ENCODE measurements at places on chromosomes 12 and 14. TPM values are rescaled to one million over a fixed set of nuclear protein-coding genes. Genes with fewer than 3 reads are reported as not detected.

GRCh38 chr14:68088451-68088854 is 268.9 kb downstream of the RAD51B start:
- no peak for DNase-seq

Gene GALNT6
- total RNA-seq = 40.4 TPM

DNA sequence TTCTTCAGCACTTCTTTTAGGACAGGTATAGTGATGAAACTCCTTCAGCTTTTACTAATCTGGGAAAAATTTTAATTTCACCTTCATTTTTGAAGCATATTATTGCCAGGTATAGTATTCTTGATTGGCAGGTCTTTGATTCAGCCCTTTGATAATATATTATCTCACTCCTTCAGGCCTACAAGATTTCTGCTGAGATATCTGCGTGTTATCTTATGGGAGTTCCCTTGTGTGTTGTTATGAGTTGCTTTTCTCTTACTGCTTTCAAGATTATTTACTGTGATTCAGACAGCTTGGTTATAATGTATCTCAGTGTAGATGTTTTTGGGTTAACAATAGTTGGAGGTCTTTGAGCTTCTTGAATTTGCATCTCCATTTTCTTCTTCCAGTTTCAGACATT is 87.4 kb downstream of the ATF7IP start:
- DNase-seq = no peak

Gene AICDA
- total RNA-seq = not detected

DNA sequence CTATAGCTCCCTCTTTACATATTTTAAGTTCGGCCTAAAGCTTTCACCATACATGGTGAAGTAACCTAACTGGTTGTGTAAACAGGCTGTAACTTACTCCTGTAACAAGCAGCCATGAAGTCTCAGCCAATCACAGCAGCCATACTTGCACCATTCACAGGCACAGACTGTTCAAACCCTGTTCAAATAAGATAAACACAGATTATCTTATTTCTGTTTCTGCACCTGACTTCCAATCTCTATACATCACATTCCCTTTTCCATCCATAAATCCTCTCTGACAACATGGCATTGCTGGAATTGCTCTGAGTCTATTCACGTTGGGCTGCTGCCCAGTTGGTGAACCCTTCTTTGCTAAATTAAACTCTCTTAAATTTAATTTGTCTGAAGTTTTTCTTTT is 34.5 kb upstream of the ARID2 start:
- DNase-seq = no peak

DNA sequence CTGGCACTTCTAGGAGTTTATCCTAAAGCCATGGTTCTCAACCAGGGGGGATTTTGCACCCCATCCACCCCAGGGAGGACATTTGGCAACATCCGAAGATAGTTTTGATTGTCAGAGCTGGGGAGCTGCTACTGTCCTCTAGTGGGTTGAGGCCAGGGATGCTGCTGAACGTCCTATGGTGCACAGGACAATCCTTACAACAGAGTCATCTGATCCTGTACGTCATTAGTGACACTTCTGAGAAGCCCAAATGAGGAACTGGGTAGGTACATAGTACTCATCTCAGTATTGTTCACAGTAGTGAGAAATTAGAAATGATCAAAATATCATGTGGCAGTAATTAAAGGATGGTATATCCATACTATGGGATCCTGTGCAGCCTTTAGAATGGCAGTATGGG is 185.1 kb downstream of the CHST11 start:
- no peak for DNase-seq

GRCh38 chr14:50717811-50718210 is 49.7 kb upstream of the SAV1 start:
- DNase-seq = no peak

Gene RNASE4
- 1.6 TPM for total RNA-seq

Gene DPF3
- total RNA-seq = 10.3 TPM

GRCh38 chr14:99790978-99791376 is 2.2 kb upstream of the EML1 start:
- no peak for DNase-seq

Gene HOXC6
- not detected for total RNA-seq

GRCh38 chr14:50533241-50533705 is 904 bp upstream of the MAP4K5 start:
- no peak for DNase-seq

GRCh38 chr14:30223966-30224365 is 296.3 kb upstream of the PRKD1 start:
- DNase-seq = no peak

GRCh38 chr12:50633955-50634354 is 129.2 kb downstream of the DIP2B start:
- no peak for DNase-seq

DNA sequence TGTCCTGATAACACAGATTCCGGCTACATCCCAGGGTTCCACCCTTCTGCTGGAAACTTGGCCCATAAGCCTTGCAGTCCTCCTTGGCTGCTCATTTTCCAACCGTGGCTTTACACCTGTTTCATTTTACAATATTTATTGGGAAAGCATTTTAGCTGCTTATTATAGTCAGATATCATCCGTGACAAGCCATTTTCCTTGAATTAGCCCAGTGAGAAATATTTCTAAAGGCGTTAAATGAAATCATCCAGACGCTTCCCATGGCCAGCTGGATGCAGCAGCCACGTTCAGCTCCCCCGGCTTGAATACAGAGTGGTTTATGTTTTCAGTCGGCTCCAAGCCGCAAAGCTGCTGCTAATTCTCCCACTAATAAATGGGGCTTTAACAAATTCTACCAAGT is 245.0 kb upstream of the PELI2 start:
- DNase-seq = no peak

Gene HVCN1
- total RNA-seq = 28.6 TPM

GRCh38 chr12:16606201-16606849 is 363 bp upstream of the LMO3 start:
- no peak for DNase-seq

Gene ACOT4
- 1.2 TPM for total RNA-seq

Gene RAPGEF3
- total RNA-seq = not detected

GRCh38 chr14:31505411-31505810 is 17.6 kb upstream of the GPR33 start:
- no peak for DNase-seq

GRCh38 chr12:89919241-89919906 is 210.7 kb upstream of the ATP2B1 start:
- no peak for DNase-seq

DNA sequence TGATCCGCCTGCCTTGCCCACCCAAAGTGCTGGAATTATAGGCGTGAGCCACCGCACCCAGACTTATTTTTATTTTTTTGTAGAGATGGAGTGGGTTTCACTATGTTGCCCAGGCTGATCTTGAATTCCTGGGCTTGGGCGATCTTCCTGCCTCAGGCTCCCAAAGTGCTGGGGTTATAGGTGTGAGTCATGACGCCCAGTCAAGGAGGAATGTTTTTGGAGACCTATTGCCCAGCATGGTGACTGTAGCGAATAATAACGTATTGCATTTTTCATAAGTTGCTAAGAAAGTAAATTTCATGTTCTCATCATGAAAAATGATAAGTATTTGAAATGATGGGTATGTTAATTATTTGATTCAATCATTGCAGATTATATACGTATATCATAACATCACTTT is 46.5 kb downstream of the TEAD4 start:
- no peak for DNase-seq

DNA sequence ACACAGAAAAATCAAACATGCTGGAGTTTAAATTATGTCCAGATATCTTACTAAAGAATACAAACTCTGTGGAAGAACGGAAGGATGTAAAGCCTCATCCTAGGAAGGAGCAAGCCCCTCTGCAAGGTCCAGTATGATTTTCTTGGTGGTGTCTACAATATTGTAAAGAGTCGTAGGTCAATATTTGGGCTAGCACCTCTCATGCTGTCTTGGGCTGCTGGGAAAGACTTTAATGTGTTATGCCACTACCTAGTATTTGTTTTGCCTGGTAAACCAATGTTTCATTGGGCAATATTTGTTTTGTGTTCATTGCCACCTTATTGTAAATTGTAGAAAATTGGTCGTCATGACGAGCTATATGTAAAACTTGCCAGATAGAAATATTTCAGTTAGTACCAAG is 26.6 kb downstream of the RESF1 start:
- DNase-seq = no peak

GRCh38 chr12:27657296-27657695 is 39.0 kb upstream of the REP15 start:
- no peak for DNase-seq

GRCh38 chr12:42326541-42327226 is 717 bp downstream of the PPHLN1 start:
- DNase-seq = peak; percentile 37

- no peak for DNase-seq
Observed at GRCh38 chr12:20119596-20120402, 248.5 kb upstream of the PDE3A start.

- no peak for DNase-seq
Observed at GRCh38 chr12:122939125-122939524, 27.1 kb downstream of the ABCB9 start.

DNA sequence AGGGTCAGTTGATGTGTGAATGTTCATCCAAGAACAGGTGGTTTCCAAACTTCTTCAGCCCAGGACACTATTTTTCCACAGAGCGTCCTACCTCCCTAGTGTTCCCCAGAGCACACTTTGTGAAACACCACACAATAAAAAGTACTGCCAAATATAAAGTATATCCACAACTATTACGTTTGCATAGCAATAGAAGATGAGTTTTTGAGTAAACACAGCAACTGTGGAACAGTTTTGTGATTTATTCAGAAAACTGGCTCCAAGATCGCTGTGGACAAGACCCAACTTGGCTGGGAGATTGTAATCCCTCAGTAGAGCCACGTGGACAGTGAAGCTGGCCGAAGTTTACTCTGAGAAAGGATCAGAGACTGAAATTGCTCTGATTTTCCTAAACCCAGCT is 14.5 kb upstream of the MAP1LC3B2 start:
- no peak for DNase-seq

Gene FITM1
- 1.4 TPM for total RNA-seq

DNA sequence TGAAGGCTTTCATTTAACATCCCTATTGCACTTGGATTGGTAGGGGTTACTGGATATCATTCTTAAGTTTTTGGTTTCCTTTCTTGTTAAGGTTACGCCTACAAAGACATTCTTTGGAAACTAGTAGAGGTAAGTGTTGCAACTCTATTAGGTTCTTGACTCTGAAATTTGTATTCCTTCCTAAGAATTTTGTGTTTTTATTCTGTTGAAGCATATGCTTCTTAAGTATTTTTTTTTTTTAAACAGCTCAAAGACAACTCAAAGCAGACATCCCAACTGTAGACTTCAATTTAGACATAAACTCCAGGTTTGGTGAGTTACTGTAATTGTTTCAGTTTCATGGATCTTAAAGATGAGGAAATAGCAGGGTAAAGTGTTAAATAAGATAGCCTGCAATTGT is 1.1 kb upstream of the RBMS2 start:
- DNase-seq = no peak

GRCh38 chr12:77979597-77980250 is 149.0 kb downstream of the NAV3 start:
- DNase-seq = no peak

- DNase-seq = no peak
Observed at GRCh38 chr14:24443053-24443665, 583 bp upstream of the SDR39U1 start.

Gene C12orf56
- not detected for total RNA-seq

Gene SLC5A8
- total RNA-seq = not detected

Gene SIX6
- total RNA-seq = not detected

Measured in activated CD8-positive, alpha-beta T cell treated with anti-CD3 and anti-CD28 coated beads, Interleukin-2, amount 10 ng/mL, durations not matched to agents 7 days and 5 days (primary cell).